Hindlimb muscle (tissue), 1 donor: ENCODE measurements at places on chromosomes 12 and 14. TPM values are rescaled to one million over a fixed set of nuclear protein-coding genes. Genes with fewer than 3 reads are reported as not detected.

RAD9B gene
- 2.7 TPM for polyA plus RNA-seq

CLEC4E gene
- polyA plus RNA-seq, result not detected

ACOT6 gene
- polyA plus RNA-seq, result 0.19 TPM

IL26 gene
- polyA plus RNA-seq, result not detected

OLR1 gene
- polyA plus RNA-seq, result 2.3 TPM

EEF1AKMT3 gene
- polyA plus RNA-seq, result 6.0 TPM

IL22 gene
- polyA plus RNA-seq, result not detected

MYF5 gene
- polyA plus RNA-seq, result 29.5 TPM

ZC3H10 gene
- 6.0 TPM for polyA plus RNA-seq

PLXNC1 gene
- polyA plus RNA-seq, result 15.3 TPM

REM2 gene
- 0.23 TPM for polyA plus RNA-seq

ESR2 gene
- 0.41 TPM for polyA plus RNA-seq

ADSS1 gene
- 71.5 TPM for polyA plus RNA-seq

CRACR2A gene
- 1.5 TPM for polyA plus RNA-seq

RERGL gene
- polyA plus RNA-seq, result 0.21 TPM

C12orf76 gene
- 33.7 TPM for polyA plus RNA-seq

ACVRL1 gene
- 52.0 TPM for polyA plus RNA-seq

TUNAR gene
- polyA plus RNA-seq, result not detected

KRT86 gene
- 0.19 TPM for polyA plus RNA-seq

LIN7A gene
- 2.7 TPM for polyA plus RNA-seq

RPS26 gene
- polyA plus RNA-seq, result 467 TPM

NPC2 gene
- 82.5 TPM for polyA plus RNA-seq

GPR137C gene
- polyA plus RNA-seq, result 2.4 TPM

KLRG1 gene
- polyA plus RNA-seq, result 4.1 TPM

RERG gene
- polyA plus RNA-seq, result 3.2 TPM

KIF21A gene
- 4.3 TPM for polyA plus RNA-seq

ZNF891 gene
- polyA plus RNA-seq, result 2.4 TPM

CACNA2D4 gene
- 3.3 TPM for polyA plus RNA-seq

RHOJ gene
- polyA plus RNA-seq, result 23.4 TPM

C14orf132 gene
- polyA plus RNA-seq, result 16.4 TPM

CABP1 gene
- polyA plus RNA-seq, result 2.5 TPM

TRHDE gene
- polyA plus RNA-seq, result 0.40 TPM

TRIM9 gene
- 2.0 TPM for polyA plus RNA-seq

FBLN5 gene
- 53.0 TPM for polyA plus RNA-seq

CCDC197 gene
- polyA plus RNA-seq, result 0.32 TPM

RNU4-1 gene
- polyA plus RNA-seq, result not detected

PLCZ1 gene
- polyA plus RNA-seq, result not detected

HOXC11 gene
- polyA plus RNA-seq, result 7.1 TPM

TBX3 gene
- polyA plus RNA-seq, result 34.4 TPM

HOXC10 gene
- polyA plus RNA-seq, result 57.9 TPM

EFS gene
- polyA plus RNA-seq, result 56.9 TPM

PELI2 gene
- polyA plus RNA-seq, result 3.4 TPM

SGPP1 gene
- 8.2 TPM for polyA plus RNA-seq

KRT75 gene
- polyA plus RNA-seq, result not detected

OASL gene
- polyA plus RNA-seq, result 0.09 TPM

SLC6A15 gene
- 2.9 TPM for polyA plus RNA-seq

FGF23 gene
- not detected for polyA plus RNA-seq

ACSM4 gene
- polyA plus RNA-seq, result not detected

OR6C74 gene
- not detected for polyA plus RNA-seq

AKAP3 gene
- polyA plus RNA-seq, result 1.0 TPM

GPR162 gene
- polyA plus RNA-seq, result 17.6 TPM

RNF10 gene
- polyA plus RNA-seq, result 160 TPM

RFX4 gene
- not detected for polyA plus RNA-seq

BEGAIN gene
- 4.9 TPM for polyA plus RNA-seq

SCARB1 gene
- polyA plus RNA-seq, result 25.1 TPM
